Smooth muscle cell of the umbilical artery (primary cell): ENCODE measurements at places on chromosomes 11 and 22. TPM values are rescaled to one million over a fixed set of nuclear protein-coding genes. Genes with fewer than 3 reads are reported as not detected.

Gene MRPL49
- 44.0 and 47.2 TPM in 2 replicates for total RNA-seq

Gene CHEK1
- total RNA-seq: 16.3 and 32.5 TPM in 2 replicates

Gene BATF2
- under 0.01 and 0.51 TPM in 2 replicates for total RNA-seq

Gene OR8G5
- not detected in 2 replicates for total RNA-seq

Gene FGF19
- not detected in 2 replicates for total RNA-seq

Gene CASP1
- total RNA-seq: 8.8 and 14.8 TPM in 2 replicates

Gene GDPD5
- 1.2 and 2.2 TPM in 2 replicates for total RNA-seq

Gene PICALM
- total RNA-seq: 334 and 551 TPM in 2 replicates

Gene KIRREL3
- 0.59 and 0.78 TPM in 2 replicates for total RNA-seq

Gene CD3E
- not detected in 2 replicates for total RNA-seq

Gene TMA7B
- total RNA-seq: not detected in 2 replicates

Gene PYGM
- total RNA-seq: 0.60 and 1.2 TPM in 2 replicates

Gene HARBI1
- total RNA-seq: 4.8 and 5.9 TPM in 2 replicates

Gene UBQLN3
- total RNA-seq: 0.14 TPM in 1 of 2 replicates, not detected in the other

Gene IGSF22
- total RNA-seq: under 0.01 TPM in 1 of 2 replicates, not detected in the other

Gene OR11H1
- total RNA-seq: not detected in 2 replicates

Gene MRGPRE
- not detected in 2 replicates for total RNA-seq

Gene GSTT2B
- 4.2 and 15.7 TPM in 2 replicates for total RNA-seq

Gene TBX10
- not detected in 2 replicates for total RNA-seq

Gene MAPK8IP2
- total RNA-seq: under 0.01 and 0.18 TPM in 2 replicates

Gene CHRM1
- not detected in 2 replicates for total RNA-seq

Gene OR52I1
- not detected in 2 replicates for total RNA-seq

Gene SMC1B
- total RNA-seq: not detected in 2 replicates
